NCI-H1930 (cell line): ENCODE measurements at places on chromosomes 6 and 20.

- DNase-seq, result no peak
Measured at GRCh38 chr6:117531809-117532725, 49.6 kb downstream of the DCBLD1 start.

DNA sequence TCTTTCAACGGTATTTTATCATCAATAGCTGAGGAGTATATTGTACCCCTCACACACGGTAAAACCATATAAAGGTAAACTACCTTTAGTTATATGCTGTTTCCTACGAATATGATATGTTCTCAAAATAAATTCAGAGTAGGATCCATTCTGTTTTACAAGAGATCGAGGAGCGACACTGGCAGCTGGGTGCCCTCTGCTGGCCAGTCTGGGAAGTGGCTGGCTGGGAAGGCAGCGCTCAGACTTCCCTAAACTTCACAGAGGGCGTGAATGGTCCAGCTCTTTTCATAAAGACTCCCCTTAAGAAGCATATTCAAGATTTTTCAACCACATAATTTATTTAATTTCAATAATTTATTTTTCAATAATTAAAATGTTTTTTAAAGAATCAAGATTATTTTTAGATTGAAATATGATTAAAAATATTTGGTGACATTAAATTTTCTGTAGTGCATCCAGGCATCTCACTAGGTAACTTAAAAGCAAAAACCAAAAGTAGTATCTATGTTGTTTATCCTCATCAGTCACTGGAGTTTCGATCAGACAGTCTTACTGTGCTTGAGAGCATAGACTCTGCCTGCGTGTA lies 187.5 kb upstream of the PDE10A start:
- no peak for DNase-seq

- DNase-seq, result no peak
Measured at GRCh38 chr20:37378785-37379598, 33.1 kb downstream of the SRC start.

- DNase-seq, result no peak
Measured at GRCh38 chr6:137095093-137095492, 50.3 kb upstream of the IL20RA start.

- DNase-seq, result no peak
Measured at GRCh38 chr6:81977486-81977885, 225.0 kb upstream of the TENT5A start.

GRCh38 chr20:38260025-38260377 lies 534 bp downstream of the KIAA1755 start:
- no peak for DNase-seq

DNA sequence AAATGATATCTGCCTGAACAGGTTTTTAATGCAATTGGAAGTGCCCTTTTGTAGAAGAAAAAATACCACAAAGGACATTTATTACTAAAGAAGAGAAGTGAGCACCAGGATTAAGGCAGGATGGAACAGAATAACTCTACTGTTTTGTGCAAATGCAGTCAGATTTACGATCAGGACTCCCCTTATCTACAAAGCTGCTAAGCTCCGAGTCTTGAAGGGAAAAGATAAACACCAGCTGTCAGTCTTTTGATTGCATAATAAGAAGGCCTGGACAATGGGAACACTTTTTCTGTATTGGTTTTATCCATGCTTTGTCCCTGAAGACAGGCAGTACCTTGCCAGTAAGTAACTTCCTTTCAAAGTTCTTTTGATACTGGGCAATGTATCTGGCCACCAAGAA lies 797.9 kb upstream of the SLC35B3 start:
- no peak for DNase-seq

DNA sequence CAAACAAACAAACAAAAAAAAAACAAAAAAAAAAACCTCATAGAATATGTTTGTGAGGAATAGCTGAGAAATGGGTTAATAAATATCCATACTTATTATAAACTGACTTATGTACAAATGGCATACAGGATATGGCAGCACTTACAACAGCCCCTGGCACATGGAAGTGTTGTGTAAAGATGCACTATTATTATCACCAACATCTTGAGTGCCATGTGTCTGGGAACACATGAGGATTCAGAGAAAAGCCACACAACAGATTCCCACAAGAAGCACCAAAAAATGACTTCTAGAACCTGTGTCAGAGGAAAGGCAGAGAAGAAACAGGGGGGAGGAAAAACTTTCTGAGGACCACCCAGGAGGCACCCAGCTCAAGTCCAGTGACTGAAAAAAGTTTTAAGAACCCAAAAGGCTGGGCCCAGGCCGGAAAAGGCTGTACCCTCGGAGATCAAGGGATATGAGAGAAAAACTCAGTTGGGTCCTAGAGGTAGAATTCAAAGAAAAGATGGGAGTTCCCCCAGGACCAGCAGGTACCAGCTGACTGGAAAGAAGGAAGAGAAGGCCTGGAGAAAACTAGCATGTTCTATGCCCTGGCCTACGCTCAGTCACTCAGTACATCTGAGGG lies 9.4 kb upstream of the TAF8 start:
- DNase-seq, result no peak

DNA sequence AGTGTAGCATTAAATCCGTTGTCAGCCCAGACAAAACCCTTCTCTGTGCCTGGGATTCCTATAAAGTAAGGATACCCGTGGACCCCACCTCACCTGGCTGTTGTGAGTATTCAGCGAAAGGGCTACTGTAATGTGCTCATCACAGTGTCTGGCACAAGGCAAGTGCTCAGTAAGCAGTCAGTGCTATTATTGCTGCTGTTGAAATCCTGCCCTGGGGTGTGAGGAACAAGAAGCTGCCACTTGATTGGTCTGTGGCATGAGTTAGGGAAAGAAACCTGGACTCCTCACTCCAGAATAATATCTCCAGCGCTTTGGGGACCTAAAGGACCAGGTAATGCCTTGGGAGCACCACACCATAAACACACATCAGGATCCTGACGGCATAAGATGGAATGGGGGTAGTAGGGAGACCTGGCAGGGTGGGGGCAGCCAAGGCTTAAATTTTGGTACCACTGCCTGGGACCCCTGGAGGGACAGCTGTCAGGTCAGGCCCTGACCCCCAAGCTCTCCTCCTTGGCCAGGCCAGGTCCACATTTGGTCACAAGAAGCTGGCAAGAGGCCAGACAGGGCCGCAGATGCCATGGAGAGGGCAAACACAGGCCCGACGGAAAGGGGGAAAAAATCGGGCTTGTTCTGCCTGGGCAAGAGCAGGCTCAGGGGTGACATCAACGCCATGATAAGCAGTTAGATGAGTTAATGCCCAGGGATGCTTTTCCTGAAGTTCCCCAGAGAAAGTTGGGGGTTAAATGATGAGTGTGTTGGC lies 66.5 kb downstream of the MRPL14 start:
- no peak for DNase-seq

- DNase-seq, result no peak
Measured at GRCh38 chr6:52801188-52801841, 2.3 kb downstream of the GSTA1 start.

DNA sequence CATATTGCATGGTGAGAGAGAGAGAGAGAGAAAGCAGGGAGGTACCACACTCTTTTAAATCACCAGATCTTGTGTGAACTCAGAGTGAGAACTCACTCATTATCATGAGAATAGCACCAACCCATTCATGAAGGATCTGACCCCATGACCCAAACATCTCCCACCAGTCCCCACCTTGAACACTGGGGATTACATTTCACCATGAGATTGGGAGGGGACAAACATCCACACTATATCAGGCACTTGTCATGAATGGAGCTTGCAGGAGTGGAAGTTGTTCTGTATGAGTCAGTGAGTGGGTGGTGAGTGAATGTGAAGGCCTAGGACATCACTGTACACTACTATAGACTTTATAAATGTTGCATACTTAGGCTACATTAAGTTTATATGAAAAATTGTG lies 47.7 kb upstream of the RNF182 start:
- no peak for DNase-seq

DNA sequence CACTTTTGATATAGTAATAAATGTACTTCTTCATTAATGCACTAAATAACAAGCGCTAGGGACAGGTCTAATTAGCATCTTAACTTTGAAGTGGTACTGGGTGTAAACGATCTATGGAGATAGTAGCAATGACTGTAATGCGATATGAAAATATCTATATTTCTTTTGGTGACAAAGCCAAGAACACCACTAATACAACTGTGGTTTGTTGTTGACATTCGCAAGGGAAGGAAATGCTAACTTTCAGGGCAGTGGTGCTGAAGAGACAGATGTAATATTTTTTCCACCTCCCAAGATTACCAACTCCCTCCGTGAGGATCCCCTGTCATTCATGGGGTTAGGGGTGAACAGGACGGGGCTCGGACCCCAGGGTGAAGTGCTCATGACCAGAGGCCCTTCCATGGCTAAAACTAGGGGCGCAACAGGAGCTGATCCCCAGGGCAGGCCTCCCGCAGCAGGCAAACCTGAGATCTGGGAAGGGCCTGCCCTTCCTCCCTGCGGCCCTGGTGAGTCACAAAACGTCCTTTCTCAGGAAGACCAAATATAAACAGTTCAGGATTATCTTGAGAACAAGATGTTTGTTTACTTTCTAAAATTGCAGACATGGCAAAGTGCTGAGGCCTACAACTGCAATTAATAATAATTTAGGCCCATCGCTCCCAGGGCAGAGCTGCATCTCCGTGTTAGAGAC lies 65.0 kb upstream of the TOX2 start:
- DNase-seq, result no peak
